ENCODE measurements at places on chromosomes 7 and 10.

DNA sequence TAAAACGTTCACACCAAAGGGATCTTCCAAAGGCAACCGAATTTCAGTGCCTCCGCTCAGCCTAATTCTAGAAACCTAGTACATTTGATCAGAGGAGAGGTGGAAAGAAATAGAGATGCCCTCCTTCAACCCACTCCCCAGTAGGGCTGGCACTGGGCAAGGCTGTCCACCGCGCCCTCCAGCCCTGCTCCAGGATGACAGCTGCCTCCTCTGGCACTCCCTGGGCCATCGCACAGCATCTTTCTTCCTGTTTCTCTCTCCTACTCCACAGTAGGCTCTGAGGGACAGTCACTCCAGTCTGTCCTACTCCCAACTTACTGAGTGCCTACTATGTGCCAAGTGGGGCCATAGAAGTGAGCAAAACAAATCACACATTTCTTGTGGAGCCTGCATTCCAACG is 226.2 kb downstream of the SKIDA1 start:
- no peak for DNase-seq

DNA sequence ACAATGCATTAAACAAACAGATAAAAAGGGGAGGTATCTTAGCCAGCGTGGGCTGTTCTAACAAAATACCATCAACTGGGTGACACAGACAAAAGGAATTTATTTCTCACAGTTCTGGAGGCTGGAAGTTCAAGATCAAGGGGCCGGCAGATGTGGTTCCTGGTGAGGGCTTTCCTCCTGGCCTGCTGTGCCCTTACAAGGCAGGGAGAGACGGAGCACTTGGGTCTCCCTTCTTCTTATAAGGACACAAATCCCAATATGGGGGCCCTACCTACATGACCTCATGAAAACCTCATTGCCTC is 281.6 kb upstream of the KLF14 start:
- DNase-seq: no peak

DNA sequence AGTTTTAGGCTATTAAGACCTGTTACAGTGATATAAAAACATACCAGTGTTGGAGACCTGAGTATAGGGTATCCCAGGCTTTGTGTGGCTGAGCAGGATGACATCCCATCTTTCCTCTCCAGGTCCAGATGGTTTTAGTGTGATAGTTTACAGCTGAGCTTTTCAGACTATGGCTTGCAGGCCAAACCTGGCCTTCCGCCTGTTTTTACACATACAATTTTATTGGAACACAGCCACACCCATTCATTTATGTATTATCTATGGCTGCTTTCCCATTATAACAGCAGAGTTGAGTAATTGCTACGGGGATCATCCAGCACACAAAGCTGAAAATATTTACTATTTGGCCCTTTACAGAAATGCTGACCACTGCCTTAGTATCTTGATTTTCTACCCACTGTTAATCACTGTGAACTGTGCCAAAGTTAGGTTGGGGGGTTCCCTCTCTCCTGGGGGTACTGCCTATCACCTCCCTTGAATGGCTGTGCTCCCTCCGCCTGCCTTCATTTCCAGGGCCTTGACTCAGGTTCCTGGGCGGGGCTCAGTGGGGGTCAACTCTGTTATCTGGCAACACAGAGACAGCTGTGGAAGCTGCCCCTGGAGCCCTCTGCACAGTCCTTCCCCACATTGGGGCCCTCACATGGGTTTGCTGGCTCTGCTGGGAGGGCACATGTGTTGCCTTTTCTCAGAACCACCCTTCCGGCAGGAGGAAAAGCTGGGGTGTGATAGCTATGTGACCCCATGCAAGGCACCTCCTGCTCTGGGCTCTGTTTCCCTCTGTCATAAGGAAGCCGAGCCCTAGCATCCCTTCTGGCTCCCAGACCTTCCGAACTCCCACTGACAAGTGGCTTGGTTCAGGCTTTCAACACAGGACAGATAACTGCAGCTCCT is 40.3 kb upstream of the SH2D4B start:
- no peak for DNase-seq

- no peak for DNase-seq
Measured at GRCh38 chr7:133633055-133633454, 380.2 kb downstream of the EXOC4 start.

DNA sequence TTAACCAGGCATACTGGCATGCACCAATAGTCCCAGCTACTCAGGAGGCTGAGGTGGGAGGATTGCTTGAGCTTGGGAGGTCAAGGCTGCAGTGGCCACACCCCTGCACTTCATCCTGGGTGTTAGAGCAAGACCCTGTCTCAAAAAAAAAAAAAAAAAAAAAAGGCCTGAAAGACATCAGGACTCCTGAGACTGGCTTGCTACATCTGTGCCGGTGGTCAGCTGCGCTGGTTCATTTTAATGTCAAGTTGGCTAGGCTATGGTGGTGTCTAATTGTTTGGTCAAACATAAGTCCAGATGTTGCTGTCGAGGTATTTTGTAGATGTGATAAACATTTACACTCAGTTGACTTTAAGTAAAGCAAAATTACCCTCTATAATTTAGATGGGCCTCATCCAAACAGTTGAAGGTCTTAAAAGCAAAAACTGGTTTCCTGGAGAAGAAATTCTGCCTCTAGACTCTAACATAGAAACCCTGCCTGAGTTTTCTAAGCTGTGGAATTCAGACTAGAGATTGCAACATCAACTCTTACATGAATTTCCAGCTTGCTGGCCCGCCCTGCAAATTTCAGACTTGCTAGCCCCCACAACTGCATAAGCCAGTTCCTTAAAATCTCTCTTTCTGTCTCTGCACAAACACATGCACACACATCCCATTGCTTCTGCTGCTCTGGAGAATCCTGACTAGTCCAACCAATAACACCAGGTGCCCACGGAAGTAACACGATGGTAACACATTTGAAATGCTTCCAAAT is 18.2 kb downstream of the MYOF start:
- DNase-seq: no peak

- no peak for DNase-seq
Measured at GRCh38 chr10:86779220-86780017, 23.0 kb downstream of the BMPR1A start.
